ENCODE measurements at places on chromosomes 12 and 14.

DNA sequence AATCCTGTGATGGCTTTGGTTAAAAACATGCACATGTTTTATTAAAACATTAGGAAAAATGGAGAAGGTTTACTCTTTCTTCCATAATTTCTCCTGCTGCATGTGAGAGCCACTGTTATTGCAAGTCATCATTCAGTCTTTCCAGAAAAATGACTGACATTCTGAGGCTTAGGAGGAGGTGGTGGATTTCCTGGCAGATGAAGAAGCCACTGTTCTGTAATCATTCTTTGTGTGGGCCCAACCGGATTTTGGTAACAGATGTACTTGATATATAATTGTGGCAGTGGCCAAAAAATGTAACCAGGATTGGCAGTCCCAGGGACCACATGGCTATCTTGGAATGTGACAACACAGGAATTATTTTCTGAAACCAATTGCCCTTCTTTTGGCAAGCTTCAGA is 120.2 kb downstream of the DAAM1 start:
- peak; percentile 15 for ATAC-seq

DNA sequence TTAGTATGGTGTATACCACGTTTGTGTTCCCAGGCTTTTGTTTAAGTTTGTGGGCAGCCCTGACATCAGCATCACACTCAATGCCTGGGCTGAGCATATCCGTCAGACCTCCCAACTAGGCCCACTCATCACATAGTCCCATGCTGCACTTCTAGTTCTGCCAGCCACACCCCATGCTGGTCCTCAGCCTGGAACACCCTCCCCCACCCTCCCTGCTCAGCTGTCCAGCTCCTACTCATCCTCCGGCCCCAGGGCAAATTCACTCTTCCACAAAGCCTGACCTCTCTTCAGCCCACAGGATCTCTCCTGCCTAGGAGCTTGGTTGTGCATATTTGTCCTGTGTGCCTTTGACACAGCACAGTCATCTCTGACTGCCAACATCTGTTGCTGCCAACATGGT is 3.9 kb upstream of the ENDOU start:
- no peak for ATAC-seq

DNA sequence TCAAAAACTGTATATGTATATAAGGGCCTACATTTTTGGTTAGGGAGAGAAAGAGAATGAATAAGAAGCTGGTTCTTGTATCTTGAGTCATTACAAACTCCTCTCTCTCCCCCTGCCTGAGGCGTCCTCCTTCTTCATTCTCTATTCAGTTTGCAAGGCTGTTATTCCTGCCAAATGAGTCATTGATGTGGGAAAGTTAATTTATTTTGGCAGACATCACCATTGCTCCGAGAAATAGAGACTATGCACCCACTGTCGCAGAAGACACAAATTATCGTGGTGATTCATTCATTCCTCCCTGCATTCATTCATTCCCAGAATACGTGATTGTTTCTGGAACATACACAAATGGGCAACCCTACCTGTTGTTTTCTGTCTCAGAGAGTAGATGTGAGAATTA is 112.5 kb upstream of the MED13L start:
- ATAC-seq = peak; percentile 82

DNA sequence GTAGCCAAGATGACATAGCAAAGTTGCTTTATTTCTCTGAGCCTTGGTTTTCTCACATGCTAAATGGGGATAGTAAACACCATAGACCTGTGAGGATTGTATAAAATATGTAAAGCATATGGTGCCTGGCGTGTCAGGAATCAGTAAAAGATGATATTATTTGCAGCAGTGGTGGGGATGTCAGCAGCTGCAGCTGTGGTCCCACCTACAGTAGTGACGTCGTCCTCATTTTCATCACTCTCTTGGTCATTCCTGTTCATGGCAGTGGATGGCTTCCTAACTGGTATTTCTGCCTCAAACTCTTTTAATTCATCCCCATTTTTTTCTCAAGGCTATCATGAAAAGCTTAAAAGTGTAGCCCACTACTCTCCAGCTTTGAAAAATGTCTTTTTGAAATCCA is 12.1 kb downstream of the BMAL2 start:
- ATAC-seq = no peak

DNA sequence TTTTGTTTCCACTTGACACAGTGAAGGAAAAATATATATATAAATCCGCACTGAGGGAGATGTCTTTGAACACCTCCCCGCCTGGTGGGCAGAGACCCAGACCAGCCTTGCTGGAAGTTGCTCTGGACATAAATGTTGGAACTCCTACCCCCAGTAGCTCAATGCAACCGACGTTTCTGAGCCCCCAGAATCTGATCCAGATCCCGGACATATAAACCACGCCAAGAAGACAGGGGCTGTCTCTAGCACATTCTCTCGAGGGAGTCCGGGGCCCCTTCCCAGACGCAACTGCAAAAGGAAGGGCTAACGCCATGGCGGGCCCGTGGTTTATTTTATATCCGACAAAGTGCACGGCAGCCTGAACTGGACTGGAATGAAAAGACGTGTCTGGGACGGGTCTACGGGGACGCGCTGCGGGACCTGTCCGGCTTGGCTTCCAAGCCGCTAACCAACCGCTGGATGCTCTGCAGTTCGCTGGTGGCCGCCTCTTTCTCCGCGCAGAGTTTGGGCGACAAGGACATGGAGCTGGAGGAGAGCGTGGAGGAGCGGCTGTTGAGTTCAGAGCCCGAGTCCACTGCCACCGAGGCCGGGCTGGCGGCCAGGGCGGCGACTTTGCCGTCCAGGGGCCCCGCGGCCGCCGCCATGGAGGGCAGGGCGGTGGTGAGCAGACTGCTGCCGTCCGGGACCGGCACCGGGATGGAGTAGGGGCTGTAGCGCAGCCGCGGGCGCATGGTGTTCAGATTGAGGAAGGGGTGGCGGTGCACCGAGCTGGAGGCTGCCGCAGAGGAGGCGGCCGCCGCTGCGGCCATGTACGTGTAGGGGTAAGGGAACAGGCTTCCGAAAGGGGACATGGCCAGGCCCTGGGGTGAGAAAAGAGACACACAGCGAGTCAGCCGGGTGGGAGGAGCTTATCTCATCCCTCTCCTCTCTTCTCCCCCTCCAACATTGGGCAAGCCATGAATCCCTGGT is 12.2 kb downstream of the TBX3 start:
- no peak for ATAC-seq

DNA sequence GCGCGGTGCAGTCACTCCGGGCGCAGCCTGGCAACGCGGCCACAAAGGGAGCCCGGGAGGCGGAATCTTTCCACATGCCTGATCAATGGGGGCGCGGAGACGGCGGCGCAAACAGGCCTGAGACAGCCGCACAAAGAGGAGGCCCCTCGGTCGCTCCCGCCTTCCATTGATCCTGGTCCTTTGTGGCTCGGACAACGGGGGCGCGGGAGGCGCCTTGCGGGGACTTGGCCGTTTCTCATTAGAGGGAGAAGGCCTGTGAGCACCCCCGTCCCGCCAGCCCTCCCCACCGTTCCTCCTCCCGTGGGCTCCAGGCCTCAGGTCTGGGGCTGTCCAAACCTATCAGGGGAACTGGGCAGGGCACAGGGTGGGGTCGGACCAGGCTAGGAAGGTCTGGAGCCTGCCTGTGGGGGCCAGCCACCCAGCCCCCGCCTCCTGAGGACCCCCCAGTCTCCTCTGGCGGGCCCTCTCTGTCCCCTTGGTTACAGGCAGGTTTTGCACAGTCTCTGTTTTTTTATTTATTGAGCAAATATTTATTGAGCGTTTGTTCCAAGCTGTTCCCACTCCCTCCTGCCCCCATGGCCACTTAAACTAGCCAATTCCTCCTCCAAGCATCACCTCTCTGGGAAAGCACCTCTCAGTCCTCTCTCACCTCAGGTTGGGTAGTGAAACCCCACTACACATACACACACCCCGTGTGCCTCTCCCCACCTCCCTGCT is 29.0 kb upstream of the MSI1 start:
- ATAC-seq = no peak

GRCh38 chr14:73460691-73461127 is 2.4 kb upstream of the NUMB start:
- no peak for ATAC-seq

DNA sequence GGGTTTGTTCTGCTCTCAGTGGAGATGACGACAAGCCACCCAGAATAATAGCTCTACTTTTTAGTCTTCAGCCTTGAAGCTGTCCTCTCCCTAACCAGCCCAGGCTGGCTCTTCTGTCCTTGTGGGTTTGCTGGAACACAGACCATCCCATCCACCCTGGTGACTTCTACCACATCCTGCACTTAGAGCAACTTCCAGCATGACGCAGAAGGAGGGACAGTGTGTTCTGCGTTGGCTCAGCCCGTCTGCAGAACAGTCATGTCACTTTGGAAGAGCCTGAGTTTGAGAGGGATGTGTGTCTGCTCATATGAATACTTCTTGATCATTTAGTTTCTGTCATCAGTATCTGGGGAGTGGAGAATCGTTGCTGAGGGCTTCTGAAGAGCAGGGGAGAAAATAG is 198.0 kb downstream of the CACNA1C start:
- ATAC-seq = no peak

GRCh38 chr12:530308-530707 is 70.6 kb downstream of the B4GALNT3 start:
- no peak for ATAC-seq

DNA sequence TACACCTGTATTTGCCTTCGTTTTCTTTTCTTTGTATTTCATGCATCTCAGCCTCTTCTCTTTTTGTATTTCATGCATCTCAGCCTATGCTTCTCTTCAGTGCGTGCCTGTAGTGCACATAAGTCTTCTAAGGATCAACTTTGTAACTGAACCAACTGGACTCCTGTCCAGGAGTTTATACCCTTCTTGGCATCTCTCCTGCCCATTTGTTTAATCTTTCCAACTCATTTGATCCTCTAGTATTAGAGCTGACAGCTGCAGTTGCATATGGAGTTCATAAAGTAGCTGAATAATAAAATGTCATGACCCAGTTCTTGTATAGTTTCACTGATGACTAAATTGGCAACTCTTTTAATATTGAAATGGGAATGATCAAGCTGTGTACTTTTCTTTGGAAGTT is 89.7 kb downstream of the FGD4 start:
- no peak for ATAC-seq

- ATAC-seq = no peak
Measured at GRCh38 chr12:47636908-47637780, 68.7 kb downstream of the RPAP3 start.

Data from SK-N-SH treated with all-trans-retinoic acid at 6 μM for 48 hours (cell line).